ENCODE measurements at places on chromosomes 11 and 22.

GRCh38 chr22:29872144-29872893, 10.7 kb upstream of the MTMR3 start:
- no peak for DNase-seq

- no peak for DNase-seq
These were observed 40.6 kb upstream of the ARL14EP start for GRCh38 chr11:30282289-30282631.

- no peak for DNase-seq
These were observed 670.2 kb downstream of the TBC1D22A start for GRCh38 chr22:47432683-47433082.

DNA sequence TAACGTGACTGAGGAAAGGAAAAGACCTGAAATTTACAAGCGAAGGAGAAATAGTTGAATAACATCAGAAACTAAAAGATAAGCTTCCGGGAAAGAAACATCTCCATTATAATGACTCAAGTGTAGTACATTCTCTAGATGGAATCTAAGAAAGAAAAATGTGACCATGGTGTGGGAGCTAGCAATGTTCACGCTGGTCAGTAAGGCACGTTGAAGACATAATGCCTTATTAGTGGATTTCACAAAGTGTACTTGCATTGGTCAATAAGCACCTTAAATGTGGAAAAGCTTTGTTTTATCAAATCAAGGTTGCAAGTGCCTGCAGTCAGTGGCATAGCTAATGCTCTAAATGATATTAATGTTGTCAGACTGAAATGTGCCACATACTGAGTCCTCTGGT, 2.8 kb upstream of the LARGE1 start:
- DNase-seq, result no peak
